ENCODE measurements at places on chromosomes 1 and 21.
A peak's percentile ranks its signal among the peaks of the same experiment; 100 is the strongest.

DNA sequence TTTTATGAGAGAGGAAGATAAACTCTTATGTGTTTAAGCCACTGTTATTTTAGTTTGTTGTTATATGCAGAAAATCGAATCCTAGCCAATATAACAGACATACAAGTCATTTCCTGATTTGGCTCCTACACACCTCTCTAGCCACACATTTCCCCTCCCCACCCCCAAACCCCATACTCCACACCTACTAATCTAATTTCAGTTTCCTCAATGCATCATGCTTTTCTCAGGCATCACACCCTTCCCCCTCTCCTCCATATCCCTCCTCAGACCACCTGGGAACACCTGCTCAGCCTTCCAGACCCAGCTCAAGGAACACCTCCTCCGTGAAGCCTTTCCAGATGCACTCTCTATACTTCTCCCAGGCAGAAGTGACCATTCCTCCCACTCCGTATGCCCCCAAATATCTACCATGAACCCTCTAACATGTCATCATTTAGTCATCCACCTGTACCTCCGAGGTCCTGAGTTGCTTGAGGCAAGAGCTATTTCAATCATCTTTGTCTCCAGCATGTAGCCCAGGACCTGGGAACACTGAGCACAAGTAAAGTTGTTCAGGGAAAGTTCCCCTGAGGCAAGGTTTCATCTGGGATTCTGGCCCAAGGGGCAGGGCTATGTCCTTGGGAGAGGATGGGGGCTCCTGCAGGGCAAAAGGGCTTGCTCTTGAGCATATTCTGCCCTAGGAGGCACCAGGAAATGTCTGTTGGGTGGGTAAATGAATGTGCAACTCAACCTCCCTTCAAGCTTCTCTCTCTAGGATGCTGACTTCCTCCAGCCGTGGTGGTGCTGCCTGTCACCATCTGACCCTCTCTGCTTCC is 126.8 kb downstream of the HIVEP3 start:
- no peak for DNase-seq

DNA sequence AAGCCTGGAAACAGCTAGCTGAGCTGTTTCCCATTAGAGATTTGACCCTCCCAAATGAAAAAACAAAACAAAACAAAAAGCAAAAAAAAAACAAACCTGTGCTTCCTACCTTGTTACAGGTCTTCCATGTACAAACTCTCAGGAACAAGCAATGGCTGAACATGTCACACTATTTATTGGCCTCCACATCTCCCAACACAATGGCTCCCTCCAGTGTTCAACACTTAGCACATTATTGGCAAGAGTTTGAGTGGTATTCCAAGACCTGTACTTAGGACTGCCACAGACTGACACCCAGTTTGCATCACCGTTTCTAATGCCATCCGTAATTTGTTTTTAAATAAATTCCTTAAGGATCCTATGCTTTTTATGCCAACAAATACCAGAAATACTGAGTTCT is 195.0 kb upstream of the OLFM3 start:
- DNase-seq, result no peak

DNA sequence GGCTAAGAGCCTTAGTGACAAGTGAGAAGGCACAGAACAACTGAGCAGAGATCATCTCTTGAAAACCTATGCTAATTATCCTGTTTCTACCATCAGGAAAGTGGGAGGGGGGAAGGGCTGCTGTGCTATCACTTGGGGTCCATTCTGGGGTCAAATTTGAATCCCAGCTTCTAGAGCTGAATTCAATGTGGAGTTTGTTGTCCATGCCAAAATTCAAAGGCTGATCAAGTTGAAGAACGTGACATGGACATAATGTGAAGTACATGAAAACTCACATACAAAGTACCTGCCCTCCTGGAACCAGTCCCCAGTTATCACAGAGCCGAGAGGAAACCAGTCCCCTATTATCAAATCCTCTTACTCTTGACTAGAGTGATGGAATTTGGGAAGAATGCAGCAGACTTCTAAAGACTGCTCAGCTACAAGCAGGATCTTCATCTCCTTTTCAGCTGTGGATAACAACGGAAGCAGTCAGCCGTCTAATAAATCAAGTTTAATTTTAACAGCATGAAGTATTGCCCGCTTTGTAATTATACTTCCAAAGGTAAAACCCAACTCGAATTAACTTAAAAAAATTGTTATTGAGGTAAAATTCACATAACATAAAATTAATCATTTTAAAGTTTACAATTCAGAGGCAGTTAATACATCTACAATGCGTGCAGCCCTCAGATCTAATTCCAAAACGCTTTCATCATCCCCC is 78.3 kb downstream of the SLC45A1 start:
- no peak for DNase-seq

GRCh38 chr1:10843697-10844096 is 47.3 kb upstream of the CASZ1 start:
- no peak for DNase-seq

DNA sequence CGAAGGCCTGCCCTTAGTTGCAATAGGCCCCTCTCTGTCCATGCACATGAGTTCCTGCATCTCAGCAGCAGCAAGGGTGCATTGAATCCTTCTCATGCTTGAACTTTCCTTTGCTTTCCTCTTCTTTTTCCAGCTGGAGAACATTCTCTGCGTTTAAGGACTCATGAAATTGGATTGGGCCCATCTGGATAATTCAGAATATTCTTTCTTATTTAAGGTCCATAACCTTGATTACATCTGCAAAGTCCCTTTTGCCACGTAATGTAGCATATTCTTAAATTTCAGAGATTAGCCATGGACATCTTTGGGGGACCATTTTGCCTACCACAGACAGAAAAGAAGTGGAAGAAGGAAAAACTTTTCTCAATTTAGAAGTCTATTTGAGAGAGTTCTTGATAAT is 159.7 kb upstream of the C21orf91 start:
- DNase-seq, result no peak

DNA sequence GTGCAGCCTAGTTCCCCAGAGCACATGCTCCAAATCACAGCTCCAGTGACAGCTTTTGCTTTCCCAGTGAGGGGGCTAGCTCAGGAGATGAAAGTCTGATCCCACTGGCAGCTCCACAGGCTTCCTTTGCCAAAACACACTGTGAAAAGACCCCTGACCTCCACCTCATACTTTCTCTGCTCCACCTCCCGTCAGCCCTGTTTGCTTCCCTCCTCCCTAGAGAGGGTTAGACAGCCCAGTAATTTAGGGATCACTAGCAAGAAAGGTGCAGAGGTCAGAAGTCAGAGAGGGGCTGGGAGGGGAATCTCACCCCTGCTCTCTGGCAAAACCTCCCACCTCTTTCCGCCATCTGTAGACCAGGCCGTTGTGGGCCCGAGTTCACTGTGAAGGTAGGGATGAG is 62.8 kb downstream of the PLXNA2 start:
- no peak for DNase-seq

GRCh38 chr1:14778898-14779865 is 180.7 kb downstream of the KAZN start:
- no peak for DNase-seq

GRCh38 chr1:13682444-13682843 is 17.5 kb upstream of the PRDM2 start:
- no peak for DNase-seq

GRCh38 chr1:17673329-17674072 is 81.6 kb upstream of the ACTL8 start:
- DNase-seq, result no peak

GRCh38 chr1:41528106-41528505 is 43.6 kb upstream of the EDN2 start:
- DNase-seq, result no peak

DNA sequence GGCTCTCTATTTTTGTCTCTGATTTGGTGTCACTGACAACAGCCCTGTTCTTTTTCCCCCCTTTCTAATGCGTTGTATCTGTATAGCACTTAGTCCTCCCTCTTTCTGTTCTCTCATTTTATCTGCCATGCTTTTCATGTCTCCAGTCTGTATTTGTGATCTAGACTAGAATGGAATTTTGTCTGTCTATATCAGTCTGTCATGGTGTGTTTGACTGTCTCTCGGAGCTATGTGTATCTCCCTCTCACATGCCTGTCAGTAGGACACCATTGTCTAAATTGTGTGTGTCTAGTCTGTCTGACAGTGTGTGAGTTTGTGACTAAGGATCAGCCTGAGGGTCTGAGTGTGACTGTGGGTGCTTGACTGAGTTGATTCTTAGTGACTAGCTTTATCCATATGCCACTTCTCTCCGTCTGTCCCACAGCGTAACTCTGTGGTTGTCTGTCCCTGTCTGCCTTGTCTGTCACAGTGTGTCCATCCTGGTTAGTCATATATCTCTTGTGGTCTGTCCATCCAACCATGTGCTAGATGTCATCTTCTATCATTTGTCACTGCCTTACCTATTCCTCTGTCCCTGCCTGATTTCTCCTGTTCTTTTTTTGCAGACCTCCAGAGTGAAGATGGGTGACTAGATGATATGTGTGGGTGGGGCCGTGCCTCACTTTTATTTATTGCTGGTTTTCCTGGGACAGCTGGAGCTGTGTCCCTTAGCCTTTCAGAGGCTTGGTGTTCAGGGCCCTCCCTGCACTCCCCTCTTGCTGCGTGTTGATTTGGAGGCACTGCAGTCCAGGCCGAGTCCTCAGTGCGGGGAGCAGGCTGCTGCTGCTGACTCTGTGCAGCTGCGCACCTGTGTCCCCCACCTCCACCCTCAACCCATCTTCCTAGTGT is 1.4 kb upstream of the B4GALT2 start:
- DNase-seq, result no peak

DNA sequence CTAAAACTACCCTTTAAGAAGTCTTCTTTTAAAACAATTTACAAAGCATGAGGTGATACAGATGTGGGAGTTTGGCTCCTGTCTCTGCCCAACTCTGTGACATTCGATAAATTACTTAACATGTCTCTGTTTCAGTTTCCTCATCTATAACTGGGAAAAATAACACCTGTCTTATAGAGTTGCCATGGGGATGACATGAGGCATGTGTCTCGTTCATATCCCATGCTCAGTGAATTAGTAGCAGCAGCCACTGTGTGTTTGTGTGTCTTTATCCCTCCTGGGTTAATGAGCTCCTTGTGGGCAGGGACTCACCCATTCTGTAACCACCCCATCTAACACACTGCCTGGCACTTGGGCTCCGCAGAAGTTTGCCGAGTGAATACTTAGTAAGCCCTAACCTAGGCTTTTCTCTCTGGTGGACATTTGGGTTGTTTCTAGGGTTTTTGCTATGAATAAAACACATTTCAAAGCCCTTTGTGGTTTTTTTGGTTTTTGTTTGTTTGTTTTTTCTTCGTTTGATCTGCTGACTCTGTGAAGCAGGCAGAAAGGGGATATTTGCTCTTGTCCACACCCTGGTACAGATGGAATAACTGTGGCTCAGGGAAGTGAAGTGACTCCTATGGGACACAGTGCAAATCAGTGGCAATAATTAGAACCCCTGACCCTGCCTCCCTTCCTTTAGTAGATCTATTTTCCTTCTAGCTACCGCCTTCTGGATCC is 797 bp upstream of the KCNJ9 start:
- DNase-seq, result no peak

DNA sequence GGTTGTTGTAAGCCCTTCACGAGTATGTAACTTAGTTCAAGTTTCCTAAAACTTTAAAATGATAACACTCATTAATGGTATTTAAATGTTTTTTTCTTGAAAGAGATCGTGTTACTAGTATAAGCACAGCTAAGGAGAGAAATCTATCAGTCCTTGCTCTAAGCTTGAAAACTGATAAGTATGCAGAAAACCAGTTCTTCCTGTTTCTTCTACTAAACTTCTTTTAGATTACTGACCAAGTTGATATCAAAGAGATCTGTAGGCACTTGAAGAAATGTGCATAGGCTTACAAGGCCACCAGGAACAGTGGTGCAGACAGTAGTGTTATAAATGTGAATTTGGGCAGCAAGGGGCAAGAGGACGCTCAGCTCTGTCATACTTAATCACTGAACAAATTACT is 3.9 kb downstream of the EFCAB14 start:
- no peak for DNase-seq

DNA sequence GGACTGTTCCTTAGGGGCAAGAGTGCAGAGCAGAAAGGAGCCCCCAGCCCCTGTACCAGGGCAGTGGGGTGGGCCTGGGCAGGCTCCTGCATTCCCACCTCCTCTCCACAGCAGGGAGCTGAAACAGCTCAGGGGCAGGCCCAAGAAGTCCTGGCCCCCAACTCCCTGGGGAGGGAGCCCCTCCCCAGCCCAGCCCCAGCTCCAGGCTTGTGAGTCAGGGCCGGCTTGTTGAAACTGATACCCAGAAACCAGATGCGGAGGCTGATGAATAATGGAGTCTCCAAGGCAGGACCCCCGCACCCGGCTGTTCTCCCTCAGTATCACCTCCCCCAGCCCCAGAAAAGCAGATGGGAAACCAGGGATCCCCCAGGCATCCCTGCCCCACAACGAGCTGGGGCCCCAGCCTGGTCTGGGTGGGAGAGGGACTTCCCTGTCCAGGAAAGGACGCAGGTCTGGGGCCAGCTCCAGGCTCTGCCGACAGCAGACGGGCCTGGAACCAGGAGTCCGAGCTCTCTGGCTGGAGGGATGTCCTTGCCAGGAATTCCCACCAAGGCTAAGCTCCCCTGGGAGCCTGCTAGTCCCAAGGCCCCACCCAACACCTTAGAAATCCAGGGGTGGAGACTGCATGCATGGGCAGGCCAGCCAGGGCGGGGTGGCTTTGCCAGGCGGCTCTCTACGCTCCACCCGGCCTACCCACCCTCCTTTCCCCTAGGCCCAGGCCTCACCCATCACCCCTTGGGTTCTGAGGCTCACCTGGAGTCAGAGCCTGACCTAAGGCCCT is 2.7 kb downstream of the PLEKHG5 start:
- DNase-seq, result no peak

GRCh38 chr21:29989634-29990234 is 49.9 kb upstream of the GRIK1 start:
- DNase-seq, result no peak

DNA sequence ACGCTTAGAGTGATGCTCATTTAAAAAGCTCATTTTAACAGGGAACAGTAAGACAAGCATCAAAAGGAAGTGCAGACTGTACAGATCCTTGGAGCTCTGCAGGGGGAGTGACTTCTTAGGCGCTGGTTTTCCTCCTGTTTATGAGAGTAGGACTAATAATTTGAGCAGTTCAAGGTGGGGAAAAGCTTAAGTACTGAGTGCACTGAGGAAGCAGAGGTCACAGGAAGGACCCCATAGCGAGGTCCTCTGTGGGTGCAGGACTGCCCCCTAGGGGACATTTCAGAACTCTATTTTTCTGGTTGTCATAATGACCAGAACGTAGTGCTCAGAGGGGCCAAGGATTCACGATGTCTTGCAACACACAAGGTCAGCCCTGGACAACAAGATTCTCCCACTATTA is 112.1 kb downstream of the HLCS start:
- DNase-seq, result peak; percentile 20

- DNase-seq, result no peak
Measured at GRCh38 chr1:54959241-54959640, 21.2 kb upstream of the TMEM61 start.

- DNase-seq, result peak; percentile 43
Measured at GRCh38 chr1:25543425-25544242, at the start of gene LDLRAP1. TSS of gene LDLRAP1 (plus strand) at chr1:25543606. CDS start at chr1:25543699, 93 bp downstream.

GRCh38 chr1:198174297-198174696 is 17.5 kb downstream of the NEK7 start:
- DNase-seq, result no peak

GRCh38 chr1:236269439-236269838 is 12.3 kb downstream of the ERO1B start:
- DNase-seq, result no peak

GRCh38 chr21:42258150-42258884 is 39.4 kb downstream of the ABCG1 start:
- peak; percentile 72 for DNase-seq

All from anterior cingulate cortex (tissue), 58 donors.